Right renal cortex interstitium (tissue), 3 donors: ENCODE measurements at places on chromosomes 2 and 18. TPM values are rescaled to one million over a fixed set of nuclear protein-coding genes. Genes with fewer than 3 reads are reported as not detected.

GRCh38 chr18:74336656-74337055 is 21.0 kb downstream of the C18orf63 start:
- DNase-seq = no peak

DLX2 gene
- not detected for polyA plus RNA-seq

- no peak for DNase-seq
These were observed 24.9 kb downstream of the IGFBP5 start for GRCh38 chr2:216670266-216671080.

PTPRN gene
- 0.08 TPM for polyA plus RNA-seq

UGT1A8 gene
- polyA plus RNA-seq = not detected

TMEM200C gene
- 0.98 TPM for polyA plus RNA-seq

EFR3B gene
- polyA plus RNA-seq = 6.2 TPM

GRCh38 chr2:135532581-135532980 is 1.3 kb downstream of the R3HDM1 start:
- DNase-seq = no peak

BIN1 gene
- polyA plus RNA-seq = 84.5 TPM

RIT2 gene
- not detected for polyA plus RNA-seq

DNA sequence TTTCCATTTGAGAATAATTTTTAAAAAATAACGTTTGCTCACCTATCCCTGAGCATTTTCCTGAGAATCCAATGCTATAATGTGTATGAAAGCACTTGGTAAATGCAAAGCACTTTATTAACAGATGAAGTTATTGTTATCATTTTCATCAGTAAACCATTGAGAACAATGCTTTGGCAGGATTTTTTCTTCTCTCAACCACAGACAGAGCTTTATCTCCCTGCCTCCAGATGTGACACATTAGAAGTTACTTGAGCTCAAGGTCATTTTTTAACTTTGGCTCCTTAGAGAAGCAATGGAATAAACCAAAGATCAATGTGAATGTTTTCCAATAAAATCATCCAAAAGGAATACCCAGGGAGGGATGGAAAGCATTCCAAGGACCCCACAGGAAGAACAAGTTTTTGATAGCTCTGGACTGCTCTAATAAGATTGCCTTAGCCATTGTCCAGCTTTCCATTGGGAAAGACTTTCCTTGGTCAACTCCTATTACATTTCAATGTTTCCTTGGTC is 118.9 kb upstream of the NT5C1B start:
- no peak for DNase-seq

GRCh38 chr2:122627388-122627787 is 871.9 kb downstream of the TSN start:
- no peak for DNase-seq

RAB6C gene
- polyA plus RNA-seq = 1.3 TPM

- DNase-seq = no peak
These were observed 99.0 kb downstream of the ZFP36L2 start for GRCh38 chr2:43127208-43127940.

GRCh38 chr2:220077488-220077887 is 450.1 kb downstream of the SLC4A3 start:
- DNase-seq = no peak

DNA sequence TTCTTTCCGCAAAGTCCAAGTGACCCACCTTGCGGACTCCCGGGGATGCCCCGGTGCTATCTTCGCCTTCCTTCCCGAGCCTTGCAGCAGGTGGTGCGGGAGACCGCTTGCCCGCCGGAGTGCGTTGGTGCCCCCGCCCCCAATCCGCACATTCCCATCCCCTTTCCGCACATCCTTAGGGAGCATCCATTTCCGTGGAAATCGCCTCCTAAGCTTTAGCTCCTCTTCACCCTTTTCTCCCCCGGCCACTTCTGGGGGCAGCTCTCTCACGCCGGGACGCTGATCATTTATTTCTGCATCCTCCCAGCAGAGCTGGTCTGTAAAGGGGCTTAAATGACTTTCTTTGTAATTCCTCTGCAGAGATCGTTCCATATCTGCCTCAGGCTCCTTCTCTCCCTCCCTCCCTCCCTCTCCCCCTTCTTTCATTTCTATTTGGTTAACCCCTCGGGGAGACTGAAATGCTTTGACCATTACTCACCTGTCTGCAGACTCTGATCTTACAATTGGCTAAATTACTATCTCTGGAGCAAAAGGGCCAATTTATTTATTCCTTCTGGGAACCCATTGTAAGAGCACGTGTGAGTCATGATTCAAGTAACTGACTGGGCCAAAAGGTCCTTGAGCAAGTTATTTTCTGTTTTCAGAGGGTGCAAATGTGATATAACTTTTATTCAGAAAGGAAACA is 1.3 kb upstream of the LYPD1 start:
- DNase-seq = no peak

- DNase-seq = peak; percentile 8
These were observed 571 bp downstream of the EEF1B2 start for GRCh38 chr2:206160125-206160806.

- DNase-seq = no peak
These were observed 102.0 kb downstream of the PLA2R1 start for GRCh38 chr2:159960414-159960813.

DNA sequence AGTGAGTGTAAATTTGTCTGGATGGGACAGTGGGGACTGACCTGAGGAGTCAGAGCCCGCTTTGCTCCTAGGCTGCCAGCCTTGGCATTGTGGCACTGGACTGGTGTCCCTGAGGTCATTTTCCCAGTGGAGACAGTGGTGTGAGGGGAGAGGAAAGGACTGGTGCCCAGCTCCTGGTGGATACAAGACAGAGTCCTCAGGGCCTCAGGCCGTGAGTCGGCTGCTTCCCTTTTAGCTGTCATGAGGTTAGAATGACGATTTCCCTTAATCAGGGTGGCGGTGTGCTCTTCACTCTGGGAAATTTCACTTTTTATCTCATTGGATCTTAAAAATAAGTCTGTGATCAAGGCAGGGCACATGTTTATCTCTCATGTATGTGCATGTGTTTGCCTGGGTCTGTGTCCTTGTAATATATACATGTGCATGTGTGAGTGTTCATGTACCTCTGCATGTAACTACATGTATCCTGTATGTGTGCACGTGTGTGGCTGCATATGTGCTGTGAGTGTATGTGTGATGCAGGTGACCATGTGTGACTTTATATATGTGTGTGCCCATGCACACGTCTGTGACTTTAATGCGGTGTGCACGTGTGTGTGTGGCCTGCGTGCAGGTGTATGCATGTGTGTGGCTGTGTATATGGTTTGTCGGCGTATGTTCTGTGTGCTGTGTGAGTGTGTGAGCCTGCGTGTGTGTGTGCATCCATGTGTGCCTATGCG is 55.7 kb downstream of the GLI2 start:
- no peak for DNase-seq

DNA sequence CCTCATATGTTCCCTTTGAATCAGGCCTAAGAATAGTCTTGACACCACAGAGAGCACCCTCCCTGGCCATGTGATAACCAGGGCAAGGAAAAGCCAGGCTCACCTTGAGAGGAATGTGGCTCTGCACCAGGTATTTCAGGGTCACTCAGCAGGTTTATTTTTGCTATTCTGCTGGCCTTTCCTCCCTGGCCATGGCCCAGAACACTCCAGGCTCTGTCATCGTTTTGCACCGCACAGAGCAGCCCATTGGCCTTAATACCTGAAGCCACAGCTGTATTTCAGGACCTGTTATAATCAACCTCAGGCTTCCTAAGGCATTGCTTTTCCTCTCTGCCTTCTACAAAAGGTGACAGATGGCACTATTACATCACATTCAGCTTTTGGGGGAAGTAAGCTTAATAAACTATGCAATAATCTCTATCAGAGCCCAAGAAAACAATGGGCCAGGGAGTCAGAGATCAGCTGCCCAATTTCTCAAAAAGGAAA is 668.3 kb downstream of the IRS1 start:
- no peak for DNase-seq

- no peak for DNase-seq
These were observed 36.7 kb downstream of the PROC start for GRCh38 chr2:127454595-127455565.
